NCI-H82 (cell line): ENCODE measurements at places on chromosomes 12 and 14.

- DNase-seq, result no peak
Measured at GRCh38 chr12:114401328-114402083, 4.4 kb downstream of the TBX5 start.

DNA sequence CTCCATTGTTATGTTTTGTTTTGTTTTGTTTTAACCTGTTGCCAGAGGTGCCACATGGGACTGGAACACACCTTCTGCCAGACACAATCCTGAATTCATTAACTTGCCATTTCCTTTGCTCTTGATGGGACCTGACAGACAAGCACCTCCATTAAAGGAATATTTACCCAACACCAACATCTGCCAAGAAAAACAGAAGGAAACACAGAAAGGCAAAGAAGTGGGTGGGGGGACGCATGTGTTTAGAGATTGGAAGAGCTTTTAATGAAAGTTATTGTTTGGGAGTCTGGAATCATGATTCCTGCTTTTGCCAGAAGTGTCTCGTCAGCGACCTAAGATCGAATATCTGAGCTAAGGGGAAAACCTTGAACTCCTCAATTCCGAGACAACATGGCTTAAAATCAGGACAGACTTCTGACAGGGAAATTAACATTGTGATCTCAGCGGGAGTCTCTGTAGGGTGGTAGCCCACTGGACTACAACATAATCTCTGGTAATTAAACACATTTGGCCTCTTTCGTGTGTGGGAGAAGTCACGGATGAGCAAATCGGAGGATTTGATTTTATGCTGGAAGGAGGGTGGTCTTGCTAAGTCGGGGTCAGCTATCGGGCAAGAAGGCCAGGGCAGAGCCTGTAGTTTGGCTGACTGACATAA lies 210.4 kb upstream of the FAR2 start:
- no peak for DNase-seq

DNA sequence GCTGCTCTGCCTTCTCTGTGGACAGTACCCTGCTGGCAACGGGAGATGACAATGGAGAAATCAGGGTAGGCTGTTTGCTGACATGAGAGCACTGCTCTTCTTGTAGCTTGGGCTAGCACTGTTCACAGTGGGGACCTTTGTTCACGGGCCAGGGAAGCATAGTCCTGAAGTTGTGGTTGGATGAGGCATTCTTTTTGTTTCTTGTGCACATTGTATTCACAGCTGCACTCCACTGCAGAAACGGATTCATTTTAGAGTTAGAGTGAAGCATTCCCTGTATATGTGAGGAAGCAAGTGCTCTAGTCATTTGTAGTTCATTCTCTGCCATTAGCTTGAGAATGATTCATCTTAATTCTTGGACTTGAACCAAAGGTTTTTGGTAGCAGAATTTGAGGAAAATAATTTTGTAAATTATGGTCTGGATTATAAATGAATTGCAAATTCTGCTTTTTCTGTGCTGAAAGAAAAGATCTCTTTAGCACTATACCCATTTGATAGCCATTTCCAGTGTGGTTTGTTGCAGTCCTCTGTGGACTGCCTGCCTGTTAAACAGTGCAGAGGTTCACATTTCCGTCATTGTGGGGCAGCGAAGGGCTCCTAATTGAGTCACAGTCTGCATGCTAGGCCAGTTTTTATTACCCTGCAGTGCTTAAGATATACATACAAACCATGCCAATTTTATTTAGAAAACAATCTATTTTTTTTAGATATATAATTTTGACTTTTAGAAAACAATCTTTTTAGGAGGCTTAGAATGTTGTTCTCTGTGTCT lies 80.6 kb downstream of the APAF1 start:
- peak; percentile 35 for DNase-seq

- DNase-seq, result peak; percentile 18
Measured at GRCh38 chr14:26589925-26590324, 7.9 kb downstream of the NOVA1 start.

- no peak for DNase-seq
Measured at GRCh38 chr14:93082576-93083001, 33.1 kb downstream of the ITPK1 start.

DNA sequence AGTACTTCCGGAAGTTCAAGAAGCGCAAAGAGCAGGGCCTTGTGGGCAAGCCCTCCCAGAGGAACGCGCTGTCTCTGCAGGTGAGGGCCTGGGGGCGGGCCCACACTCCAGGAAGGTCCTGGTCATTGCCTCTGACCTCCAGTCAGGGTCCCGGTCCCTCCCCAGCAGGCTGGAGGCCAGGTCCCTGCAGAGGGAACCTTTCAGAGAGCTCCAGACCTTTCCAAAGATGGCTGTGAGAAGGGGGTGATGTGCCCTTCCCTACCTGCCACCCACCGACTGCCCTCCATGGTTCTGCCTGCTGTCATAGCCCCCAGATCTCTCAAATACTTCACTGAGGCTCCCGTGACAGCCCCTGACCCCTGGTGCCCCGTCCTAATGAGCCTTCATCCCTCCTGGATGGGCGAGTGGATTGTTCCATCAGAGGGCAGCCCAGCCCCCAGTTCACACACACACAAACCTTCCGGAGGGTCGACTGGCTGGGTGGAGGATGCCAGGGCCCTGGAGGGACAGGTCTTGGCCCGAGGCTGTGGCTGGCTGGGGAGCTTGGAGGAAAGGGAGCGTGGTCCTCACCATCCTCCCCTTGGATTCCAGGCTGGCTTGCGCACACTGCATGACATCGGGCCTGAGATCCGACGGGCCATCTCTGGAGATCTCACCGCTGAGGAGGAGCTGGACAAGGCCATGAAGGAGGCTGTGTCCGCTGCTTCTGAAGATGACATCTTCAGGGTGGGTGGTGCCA lies 117.5 kb upstream of the FKBP4 start:
- no peak for DNase-seq

- no peak for DNase-seq
Measured at GRCh38 chr14:66972469-66972868, 216.8 kb upstream of the GARIN2 start.

- DNase-seq, result peak; percentile 13
Measured at GRCh38 chr12:50992819-50993218, 33.4 kb downstream of the SLC11A2 start.

DNA sequence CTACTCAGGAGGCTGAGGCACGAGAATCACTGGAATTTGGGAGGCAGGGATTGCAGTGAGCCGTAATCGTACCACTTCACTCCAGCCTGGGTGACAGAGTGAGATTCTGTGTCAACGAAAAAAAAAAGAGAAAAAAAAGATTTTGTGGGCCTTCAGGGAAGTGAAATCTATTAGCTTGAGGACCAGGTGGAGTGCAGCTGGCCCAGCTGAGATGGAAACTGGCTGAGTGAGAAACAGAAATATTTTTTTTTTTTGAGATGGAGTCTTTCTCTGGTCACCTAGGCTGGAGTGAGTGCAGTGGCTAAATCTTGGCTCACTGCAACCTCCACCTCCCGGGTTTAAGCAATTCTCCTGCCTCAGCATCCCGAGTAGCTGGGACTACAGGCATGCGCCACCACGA lies 2.3 kb upstream of the CLEC4C start:
- no peak for DNase-seq

DNA sequence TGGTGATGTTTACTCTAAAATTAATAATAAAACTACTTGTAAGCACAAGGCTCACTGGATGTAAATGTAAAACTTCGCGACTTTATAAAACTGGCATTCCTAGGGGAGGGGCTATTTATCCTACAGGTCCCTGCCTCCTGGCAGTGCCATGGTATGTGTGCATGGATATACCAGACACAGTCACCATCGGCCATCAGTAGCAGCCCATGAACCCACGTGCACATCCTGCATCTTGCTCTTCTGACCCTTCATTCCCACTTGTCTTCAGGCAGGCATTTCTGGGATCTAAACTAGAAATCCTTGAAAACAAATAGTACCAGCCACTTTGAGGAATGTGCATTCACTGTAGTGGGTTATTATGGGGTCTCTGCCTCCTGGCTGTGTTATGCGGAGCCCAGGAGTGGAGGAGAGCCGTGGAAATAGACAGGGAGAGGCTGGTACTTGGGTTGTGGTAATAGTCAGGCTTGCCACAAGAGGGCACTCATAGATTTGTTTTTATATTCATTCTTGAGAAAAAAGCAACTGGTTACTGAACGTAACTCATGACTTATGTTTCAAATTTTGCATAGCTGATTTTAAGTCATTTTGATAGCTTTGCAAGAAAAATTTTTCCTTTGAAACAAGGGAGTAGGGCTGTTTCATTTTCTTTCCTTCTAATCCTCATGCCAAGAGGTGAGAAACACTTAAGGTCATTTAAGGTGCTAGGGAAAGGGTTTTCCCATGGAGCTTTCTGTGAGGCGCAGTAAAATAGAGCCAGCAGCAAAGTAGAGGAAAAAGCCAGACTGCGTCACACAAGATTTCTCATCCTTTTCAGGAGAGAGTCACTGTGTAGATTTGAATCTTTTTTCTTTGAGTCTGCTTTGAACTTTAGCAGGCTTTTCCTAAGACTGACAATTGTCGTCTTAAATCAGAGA lies 17.4 kb upstream of the GALNT16 start:
- peak; percentile 69 for DNase-seq

DNA sequence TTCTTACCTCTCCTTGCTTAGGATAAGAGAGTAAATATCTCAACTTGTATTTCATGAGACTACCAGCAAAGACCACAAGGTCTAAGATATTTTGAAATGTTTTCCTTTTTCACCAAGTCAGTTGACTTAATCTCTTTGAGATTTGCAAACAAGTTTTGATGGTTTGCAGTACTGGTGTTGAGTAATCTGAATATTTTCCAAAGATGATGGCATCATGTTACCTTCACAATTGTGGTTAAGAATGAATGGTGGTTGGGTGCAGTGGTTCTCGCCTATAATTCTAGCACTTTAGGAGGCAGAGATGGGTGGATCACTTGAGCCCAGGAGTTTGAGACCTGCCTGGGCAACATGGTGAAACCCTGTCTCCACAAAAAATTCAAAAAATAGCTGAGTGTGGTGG lies 225.7 kb downstream of the TMTC2 start:
- DNase-seq, result no peak

DNA sequence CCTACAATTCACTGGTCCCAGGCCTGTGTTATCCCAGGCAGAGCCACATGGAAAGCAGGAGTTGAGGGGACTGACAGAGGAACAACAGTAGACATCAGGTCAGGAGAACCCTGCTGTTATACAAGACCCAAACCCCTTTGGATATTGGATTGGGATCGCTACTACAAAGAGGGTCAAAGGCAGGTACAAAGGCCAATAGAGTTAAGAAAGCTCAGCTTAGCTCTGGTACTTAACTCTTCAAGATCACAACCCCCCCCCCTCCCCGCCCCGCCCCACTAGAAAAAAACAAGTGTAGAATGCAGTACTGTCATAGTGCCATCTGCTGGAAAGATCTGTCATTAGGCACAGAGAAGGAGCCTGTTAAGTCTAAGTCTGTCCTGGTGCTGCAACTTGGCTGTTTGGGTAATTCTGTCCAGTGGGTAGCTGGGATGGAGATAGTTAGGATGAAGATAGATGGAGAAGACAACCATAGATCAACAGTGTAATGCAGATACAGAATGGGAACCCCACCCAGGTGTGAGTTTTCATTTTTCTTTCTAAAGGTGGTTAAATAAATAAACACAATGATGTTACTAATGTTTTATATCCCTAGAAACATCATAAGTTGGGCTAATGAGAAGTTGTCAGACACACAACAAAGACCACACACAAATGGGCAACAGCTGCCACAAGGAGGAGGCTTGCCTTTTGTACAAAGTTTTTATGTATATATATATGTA lies 17.2 kb downstream of the REM2 start:
- peak; percentile 89 for DNase-seq
